HEK293T (cell line): ENCODE measurements at places on chromosomes 3 and 15.
A peak's percentile ranks its signal among the peaks of the same experiment; 100 is the strongest.

GRCh38 chr3:192887701-192888100, 30.0 kb downstream of the MB21D2 start:
- DNase-seq = no peak

DNA sequence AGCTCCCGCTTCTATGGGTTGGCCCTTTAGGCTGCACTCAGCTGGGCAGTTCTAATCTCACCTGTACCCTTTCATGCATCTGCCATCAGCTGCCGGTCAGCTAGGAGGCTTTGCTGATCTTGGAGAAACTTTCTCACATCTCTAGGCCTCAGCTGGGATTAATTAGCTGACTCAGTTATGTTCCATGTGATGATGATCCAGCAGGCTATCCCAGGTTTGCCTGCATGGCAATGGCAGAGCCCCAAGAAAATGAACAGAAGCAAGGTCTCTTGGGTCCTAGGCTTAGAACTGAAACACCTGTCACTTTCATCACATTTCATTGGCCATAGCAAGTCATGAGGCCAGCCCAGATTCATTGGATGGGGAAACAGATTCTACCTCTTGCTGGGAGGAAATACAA, 304.6 kb upstream of the TBC1D5 start:
- DNase-seq = no peak

DNA sequence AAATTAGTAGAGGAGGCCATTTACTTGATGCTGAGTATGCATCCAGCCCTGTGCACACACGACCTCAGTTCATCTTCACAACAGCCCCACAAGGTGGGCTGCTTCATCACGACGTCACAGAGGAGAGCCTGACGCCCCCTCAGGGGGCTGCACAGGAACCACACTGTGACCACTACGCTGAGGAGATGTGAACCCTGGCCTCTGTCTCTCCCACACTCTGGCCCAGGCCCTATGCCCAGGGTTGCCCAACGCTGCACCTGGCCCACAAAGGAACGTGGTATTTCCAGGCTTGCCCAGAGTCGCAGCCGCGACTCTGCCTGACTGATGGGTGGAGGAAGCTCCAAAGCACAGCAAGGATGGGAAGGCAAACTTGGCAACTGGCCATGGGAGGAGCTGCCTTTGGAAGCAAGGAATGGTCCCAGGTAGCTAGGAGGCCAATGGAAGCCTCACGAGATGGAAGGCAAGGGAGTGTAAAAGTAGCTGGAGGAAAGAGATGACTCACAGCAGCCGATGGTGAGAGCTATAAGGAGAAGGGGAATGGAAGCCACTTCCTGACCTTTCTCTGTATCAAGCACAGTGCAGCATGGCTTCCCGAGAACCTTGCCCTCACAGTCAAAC, 226.0 kb downstream of the KLF13 start:
- no peak for DNase-seq

GRCh38 chr15:50119063-50120040, at the start of gene ATP8B4:
ATP8B4 (minus strand) TSS chr15:50119233; CDS start chr15:50106966, 12,267 bp downstream.
- no peak for DNase-seq

- peak; percentile 51 for DNase-seq
These were observed 136.5 kb upstream of the MLF1 start for GRCh38 chr3:158434412-158435038.

- DNase-seq = no peak
These were observed 18.0 kb upstream of the RAB7A start for GRCh38 chr3:128707928-128708494.

DNA sequence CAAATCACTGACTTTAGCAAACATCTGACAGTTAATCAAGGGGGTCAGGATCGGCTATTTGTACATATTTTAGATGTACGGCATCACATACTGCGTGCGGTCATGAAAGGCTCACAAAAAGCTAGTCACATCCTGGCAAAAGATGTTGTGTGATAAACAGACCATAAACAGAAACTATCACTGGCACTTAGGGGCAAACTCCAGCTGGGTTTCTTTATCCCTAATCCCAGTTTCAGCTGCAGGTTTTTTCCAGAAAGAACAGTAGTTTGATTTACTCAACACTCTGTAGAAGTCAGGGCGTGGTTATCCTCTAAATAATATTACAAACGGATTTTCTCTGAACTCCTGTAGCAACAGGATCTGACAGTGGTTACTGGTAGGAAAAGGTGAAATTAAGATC, 112.4 kb upstream of the BHLHE40 start:
- no peak for DNase-seq

DNA sequence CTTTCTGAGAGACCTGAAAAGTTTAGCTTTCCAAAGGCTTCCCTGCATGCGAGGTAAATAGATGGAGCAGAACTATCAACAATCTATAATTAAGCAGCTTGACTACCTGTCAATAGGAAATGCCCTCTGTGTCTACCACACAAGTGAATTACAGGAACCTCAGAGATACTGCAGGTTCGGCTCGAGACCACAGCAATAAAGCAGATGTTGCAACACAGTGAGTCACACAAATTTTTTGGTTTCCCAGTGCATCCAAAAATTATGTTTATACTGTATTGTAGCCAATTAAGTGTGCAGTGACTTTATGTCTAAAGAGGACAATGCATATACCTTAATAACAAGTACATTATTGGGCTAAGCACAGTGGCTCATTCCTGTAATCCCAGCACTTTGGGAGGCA, 252.0 kb downstream of the UBE2E2 start:
- no peak for DNase-seq
